CD4-positive, alpha-beta T cell treated with Interleukin-6 at 100 ng/mL for 8 hours (primary cell): ENCODE measurements at places on chromosomes 16 and 17.

GRCh38 chr17:7711051-7711755 lies 6.2 kb downstream of the EFNB3 start:
- no peak for DNase-seq

DNA sequence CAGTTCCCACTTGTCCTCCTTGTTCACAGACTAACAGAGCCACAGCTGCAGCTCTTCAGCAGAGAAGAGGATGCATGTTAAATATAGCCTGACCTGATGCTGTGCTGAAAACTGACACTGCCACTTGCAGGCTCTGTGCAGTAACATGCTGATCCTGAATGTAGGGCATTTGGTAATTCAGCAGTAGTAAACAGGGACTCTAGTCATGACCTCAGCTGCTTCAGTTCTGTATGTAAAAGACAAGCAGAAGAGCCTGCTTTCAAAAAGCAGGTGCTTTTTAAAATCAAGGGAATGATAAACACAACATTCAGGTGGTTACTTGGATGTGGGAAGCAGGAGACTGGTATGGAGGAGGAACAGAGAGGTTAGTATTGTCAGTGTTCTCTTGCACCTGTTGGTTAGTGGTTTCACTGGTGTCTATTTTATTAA lies 33.8 kb downstream of the ESRP2 start:
- DNase-seq: no peak

- no peak for DNase-seq
Measured at GRCh38 chr17:16171613-16172012, 43.7 kb downstream of the NCOR1 start.

DNA sequence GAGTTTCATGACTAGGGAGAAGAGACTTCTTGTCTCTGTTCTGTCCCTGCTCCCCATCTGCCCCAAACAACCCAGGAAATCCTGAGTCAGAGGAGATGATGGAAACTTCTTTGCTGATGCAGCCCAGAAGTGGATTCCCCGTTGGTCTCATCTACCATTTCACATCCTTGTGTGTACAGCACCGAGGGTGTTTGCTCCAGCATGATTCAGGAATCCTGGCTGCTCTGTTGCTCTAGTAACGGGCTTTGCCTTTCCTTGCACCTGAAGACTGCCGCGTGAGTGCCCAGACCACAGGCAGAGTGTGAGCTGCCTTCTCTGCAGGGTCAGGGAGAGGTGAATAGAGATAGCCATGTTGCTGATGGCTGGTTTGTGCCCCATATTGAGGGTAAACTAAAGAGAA lies 408.4 kb downstream of the CPPED1 start:
- DNase-seq: no peak

DNA sequence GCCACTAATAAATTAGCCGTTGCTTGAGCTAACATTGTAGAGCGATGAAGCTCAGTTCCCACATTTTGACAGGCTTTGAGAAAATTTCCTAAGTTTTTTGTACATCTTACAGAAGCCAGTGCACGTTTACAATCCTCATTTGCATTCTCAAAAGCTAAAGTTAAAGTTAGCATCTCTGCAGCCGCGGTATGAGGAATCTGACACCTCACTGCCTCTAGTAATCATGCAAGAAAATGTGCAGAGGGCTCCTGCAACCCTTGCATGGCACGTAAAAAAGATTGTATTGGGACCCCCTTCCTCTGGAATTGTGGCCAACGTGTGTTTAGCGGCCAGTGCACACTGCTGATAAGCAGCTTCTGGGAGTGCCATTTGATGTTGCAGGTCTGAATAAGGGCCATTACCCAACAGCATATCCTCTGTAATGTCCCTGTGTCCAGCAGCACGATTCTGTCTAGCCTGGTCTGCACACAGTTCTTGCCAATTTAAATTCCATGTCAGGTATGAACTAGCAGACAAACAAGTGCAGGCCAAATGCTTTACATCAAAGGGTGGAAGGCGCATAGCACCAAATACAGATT lies 12.4 kb upstream of the ZNF689 start:
- DNase-seq: no peak

DNA sequence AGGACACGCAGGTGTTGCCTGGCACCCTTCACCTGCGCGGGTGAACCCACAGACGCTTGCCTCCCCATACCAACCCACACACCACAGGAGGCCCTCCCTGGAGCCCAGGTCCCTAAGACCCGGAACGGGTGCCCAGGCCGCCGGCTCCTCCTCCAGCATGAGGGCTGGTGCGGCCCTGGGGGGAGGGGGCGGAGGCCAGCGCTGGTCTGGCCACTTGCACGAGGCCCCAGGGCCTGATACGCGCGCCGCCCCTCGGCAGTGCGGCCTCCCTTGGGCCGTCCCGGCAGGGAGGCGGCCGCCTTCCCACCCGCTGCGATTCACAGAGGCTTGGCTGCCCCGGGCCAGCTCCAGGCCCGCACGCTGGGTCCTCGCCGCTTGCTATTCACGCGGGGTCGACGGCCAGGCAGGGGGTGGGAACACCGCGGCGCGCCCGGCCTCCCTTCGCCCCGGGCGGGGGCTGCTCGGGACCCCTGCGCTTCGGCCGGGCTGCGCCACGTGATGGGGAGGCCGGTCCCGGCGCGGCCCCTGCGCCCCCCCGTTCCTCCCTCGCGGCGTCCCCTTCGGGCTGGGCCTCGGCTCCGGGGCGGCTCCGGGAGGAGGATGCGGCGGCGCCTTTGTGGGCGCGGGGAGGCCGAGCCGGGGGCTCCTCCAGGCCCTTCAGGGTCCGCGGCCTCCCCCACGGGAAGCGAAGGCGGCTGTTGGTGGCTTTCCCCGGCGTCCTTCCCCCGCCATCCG lies 685 bp downstream of the FASN start:
- DNase-seq: no peak

DNA sequence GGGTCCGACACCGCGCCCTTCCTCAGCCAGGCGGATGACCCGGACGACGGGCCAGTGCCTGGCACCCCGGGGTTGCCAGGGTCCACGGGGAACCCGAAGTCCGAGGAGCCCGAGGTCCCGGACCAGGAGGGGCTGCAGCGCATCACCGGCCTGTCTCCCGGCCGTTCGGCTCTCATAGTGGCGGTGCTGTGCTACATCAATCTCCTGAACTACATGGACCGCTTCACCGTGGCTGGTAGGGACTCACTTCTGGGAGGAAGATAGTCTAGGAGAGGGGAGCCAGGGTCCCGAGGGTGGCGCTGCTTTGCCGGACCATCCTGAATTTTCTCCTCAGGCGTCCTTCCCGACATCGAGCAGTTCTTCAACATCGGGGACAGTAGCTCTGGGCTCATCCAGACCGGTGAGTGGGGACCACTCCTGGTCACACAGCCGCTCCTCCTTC lies 601 bp downstream of the SPNS1 start:
- no peak for DNase-seq

DNA sequence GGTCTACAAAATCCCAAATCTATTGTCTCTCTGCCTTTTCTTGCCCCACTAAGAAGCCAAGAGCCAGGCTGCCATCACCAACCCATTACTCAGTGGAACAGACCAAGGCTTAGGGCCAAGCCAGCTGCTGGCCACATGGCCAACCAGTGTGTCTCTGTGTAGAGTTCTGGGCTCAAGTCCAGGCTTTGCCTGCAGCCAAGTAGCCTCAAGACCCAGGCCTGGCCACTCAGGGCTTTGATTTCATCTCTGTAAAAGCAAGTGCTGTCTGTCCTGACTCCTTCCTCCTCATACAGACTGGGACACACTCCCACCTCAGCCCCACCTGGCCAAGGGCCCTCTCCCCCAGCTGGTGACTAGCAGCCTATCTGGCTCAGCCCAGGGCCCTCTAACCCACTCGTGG lies 14.6 kb downstream of the SREBF1 start:
- DNase-seq: no peak

DNA sequence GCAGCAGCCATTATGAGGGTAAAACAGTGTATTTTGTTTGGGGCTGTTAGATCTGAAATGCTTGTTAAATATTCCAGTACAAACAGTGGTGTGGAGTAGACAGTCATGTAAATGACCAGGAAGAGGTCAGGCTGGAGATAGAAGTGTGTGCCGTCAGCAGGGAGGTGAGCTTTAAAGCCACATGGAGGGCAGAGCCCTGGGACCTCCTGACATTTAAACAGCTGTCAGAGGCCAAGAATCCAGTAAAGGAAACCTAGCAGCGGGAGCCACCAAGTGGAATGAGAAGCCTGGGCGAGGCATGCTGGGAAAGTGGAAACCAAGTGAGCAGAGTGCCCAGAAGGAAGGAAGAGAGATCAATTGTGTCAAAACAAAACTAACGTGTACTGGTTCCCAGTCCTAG lies 26.8 kb downstream of the C17orf67 start:
- no peak for DNase-seq

GRCh38 chr17:15900871-15901270 lies 44.1 kb upstream of the ADORA2B start:
- no peak for DNase-seq

DNA sequence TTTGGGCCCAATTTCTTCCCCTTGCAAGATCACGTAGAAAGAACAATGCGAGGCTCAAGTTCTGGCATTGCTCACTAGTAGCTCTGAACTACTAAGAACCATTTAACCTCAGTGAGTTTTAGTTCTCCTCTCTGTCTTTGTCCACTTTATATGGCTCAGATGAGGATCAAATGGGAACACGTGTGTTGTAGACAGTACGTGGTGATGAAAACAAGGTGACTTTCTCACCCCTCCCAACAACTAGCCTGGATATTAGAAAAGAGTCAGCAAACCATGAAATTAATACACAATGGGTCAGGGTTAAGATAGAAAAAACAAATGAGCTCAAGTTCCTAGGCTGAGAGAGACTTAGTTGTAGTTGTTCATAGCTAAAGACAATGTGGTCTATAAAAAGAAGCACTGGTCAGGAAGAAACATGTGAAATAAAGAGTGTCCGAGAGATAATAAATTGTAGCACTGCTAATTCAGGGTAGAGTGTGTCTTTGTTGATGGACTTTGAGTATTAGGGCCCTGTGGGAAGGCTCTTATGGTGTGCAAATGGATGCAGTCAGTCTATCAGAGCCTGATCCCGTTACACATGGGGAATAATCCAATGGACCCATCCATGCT lies 417.0 kb downstream of the HAPSTR1 start:
- DNase-seq: no peak

DNA sequence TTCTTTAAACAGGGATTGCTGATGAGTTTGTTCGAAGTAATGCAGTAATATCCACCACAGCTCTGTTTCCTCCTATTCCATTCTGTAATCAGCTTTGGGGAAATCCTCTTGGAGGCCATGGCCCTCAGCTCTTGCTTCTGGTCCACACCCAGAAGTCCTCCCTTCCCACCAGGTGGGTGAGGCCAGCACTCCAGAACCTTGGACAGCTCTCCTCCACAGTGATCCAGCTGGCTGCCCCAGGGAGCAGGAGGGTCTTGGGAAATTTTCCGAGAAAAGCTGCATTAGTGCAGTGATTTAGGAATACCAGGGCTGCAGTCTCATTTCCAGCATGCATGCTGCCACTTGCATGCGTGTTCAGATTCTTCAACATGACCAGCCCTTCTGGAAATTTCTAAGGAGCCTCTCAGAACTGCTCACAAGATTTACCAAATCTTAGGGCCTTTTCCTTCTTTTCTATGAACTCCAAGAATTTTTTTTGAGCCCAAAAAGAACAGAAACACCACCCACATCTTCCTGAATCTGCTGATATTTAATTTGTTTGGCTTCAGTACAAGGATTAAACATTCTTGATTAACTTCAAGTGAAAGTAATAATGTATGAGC lies 4.2 kb downstream of the SMPD3 start:
- DNase-seq: no peak

DNA sequence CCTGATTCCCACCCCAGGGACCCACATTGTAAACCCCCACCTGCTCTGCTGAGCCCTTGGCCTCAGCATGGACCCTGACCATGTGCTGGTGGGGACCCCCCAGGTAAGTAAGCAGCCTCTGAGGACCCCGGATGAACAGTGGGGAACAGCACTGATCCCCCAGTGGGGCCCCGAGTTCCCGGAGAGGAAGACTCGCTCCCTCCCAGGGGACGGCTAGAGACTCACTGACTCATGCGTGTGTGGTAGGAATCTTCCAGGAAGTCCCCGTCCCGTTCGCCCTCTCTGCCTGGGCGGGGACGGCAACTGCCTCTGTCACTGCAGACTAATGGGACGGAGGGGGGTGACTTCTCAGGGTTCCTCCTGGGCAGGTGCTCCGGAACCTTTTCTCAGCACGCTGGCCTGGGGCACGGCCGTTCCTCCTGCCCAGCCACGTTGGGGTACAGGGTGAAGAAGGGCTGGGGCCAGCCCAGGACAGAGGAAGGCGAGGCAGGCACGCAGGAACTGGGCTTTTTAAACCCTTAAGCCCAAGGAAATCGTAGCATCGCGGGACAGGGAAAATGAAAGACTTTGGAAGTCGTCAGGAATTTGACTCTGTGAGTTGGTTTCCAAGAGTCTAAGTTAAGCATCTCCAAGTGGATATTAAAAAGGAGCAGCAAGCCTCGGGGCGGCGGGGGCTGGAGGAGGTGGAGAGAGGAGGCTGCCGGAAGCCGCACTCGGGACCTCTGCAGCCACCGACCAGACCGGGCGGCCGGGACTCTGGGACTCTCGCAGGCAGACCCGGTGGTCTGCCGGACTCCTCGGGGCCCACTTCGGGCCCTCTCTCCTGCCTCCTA lies 178.7 kb downstream of the SEC14L1 start:
- DNase-seq: peak; percentile 65

DNA sequence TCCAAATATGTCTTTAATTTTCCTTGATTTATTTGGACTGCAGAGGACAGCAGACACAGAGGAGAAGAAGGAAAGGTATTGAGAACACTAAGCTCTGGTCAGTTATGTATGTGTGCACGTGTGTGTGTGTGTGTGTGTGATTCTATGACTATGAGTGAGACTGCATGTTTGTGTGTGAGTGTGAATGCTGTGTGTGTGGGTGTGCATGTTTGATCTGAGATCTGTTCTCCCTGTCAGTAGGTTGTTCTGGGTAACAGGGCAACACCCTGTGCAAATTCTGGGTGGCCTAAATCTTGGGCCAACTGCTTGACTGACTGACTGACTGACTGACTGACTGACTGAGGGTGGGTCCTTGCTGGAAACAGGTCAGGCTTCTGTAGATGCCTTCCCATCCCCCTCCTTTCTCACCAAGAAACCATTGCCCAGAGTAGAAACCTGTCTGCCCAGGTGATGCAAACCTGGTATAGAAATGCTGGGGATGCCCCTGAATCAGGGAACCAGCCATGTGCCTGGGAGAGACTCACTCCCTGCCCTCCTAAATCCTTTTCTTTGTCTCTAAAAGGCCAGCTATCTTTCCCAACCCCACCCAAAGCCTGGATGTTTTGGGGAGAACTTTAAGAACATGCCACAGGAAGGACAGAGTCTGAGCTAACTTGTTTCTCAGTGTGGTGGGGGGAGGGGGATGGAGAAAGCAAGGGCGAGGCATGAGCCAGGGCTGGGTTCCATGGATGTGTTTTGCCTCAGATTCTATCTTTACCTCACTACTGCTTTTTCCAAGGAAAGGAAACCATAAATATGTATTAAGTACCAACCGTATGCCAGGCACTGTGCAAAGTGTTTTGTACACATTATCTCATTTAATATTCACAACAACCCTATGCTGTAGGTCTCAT lies 4.5 kb upstream of the NR1D1 start:
- no peak for DNase-seq

- DNase-seq: no peak
Measured at GRCh38 chr17:33019161-33019890, 27.7 kb downstream of the SPACA3 start.

- no peak for DNase-seq
Measured at GRCh38 chr17:27389542-27390140, 66.6 kb upstream of the KSR1 start.
